Upper lobe of right lung (tissue), 1 donor: ENCODE measurements at places on chromosomes 4 and X. TPM values are rescaled to one million over a fixed set of nuclear protein-coding genes. Genes with fewer than 3 reads are reported as not detected.
A peak's percentile ranks its signal among the peaks of the same experiment; 100 is the strongest.

GRCh38 chr4:161629694-161630441, 533.9 kb downstream of the FSTL5 start:
- no peaks in the 10 kb centered on the region for H3K27me3 ChIP-seq
- H3K27ac ChIP-seq: no peak overlapping the region
- H3K36me3 ChIP-seq: no peaks in the 10 kb centered on the region
- no peaks in the 10 kb centered on the region for H3K4me1 ChIP-seq
- no peak for DNase-seq
- no peak overlapping the region for H3K4me3 ChIP-seq

GRCh38 chr4:187207931-187208330, 484.3 kb upstream of the FAT1 start:
- H3K27ac ChIP-seq: no peak overlapping the region
- no peak for DNase-seq

- H3K4me1 ChIP-seq: peaks cover 3% of the 10 kb centered on the region
- H3K36me3 ChIP-seq: no peaks in the 10 kb centered on the region
- H3K4me3 ChIP-seq: no peak overlapping the region
- no peak for DNase-seq
These were observed 290.3 kb upstream of the LDB2 start for GRCh38 chr4:17188547-17189400.

The CENPVL1 gene
- total RNA-seq: not detected

GRCh38 chr4:1445716-1446445, 39.6 kb upstream of the NKX1-1 start:
- no peaks in the 10 kb centered on the region for H3K4me1 ChIP-seq
- no peak overlapping the region for H3K27ac ChIP-seq
- peaks cover 21% of the 10 kb centered on the region for H3K27me3 ChIP-seq
- no peaks in the 10 kb centered on the region for H3K36me3 ChIP-seq

DNA sequence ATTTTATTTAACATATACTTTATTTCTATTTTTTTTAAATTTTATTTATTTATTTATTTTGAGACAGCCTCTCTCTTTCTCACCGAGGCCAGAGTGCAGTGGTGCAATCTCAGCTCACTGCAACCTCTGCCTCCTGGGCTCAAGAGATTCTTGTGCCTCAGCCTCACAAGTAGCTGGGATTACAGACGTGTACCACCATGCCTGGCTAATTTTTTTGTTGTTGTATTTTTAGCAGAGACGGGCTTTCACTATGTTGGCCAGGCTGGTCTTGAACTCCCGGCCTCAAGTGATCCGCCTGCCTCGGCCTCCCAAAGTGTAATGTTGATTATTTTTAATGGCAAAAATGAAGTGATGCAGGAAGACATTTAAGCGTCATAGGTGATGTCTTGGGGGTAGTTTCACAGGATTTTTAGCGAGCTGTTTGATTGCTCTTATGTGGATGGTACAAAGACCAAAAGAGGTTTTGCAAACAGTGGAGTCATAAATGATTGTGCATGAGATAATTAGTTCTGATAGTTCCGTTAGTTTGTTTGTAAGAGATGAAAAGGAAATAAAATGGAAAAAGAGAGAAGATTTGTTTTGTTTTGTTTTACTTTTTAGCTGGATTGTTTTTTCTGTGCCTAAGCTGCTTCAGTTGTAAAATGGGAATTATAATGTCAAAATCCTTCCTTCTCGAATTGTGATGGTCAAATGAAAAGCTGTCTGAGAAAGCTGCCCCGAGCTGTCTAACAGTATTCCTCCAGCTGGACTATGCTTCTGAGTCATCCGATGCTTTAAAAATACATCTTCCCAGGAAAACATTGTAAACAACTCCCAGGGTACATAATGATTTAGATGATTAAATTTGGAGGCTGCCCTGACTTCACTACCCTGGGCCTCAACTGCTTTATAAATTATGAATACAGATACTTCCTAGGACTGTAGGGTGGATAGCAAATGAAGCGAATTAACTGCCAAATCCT, 14.7 kb downstream of the RHOH start:
- H3K4me3 ChIP-seq: no peak overlapping the region
- no peaks in the 10 kb centered on the region for H3K36me3 ChIP-seq
- no peaks in the 10 kb centered on the region for H3K4me1 ChIP-seq
- DNase-seq: no peak
- no peaks in the 10 kb centered on the region for H3K27me3 ChIP-seq
- H3K27ac ChIP-seq: no peak overlapping the region

GRCh38 chr4:155906554-155907247, 3.2 kb downstream of the TDO2 start:
- H3K27me3 ChIP-seq: no peaks in the 10 kb centered on the region
- no peak overlapping the region for H3K4me3 ChIP-seq
- no peak for DNase-seq
- H3K27ac ChIP-seq: no peak overlapping the region
- no peaks in the 10 kb centered on the region for H3K4me1 ChIP-seq

GRCh38 chr4:40335525-40335894, 377 bp downstream of the CHRNA9 start:
- H3K27me3 ChIP-seq: no peaks in the 10 kb centered on the region
- no peak overlapping the region for H3K4me3 ChIP-seq
- DNase-seq: no peak
- H3K27ac ChIP-seq: no peak overlapping the region

The IL2RG gene
- total RNA-seq: 20.8 TPM

DNA sequence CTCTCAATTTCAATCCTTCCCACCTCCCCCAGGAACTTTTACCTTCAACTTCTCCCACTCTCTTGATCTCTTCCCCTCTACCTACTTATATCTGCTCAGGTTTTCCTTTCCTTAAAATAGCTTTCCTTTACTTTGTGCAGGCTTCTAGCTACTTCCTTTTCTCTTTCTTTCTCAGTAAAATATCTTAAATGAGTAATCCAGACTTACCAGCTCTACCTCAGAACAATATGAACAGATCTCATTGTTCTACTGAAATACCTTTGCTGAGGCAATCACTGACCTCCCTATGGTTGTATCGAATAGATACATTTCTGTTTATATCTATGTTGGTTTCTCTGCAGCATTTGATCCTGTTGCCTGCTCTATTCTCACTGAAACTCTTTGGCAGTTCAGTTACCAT, 86.7 kb upstream of the WDR44 start:
- no peaks in the 10 kb centered on the region for H3K27me3 ChIP-seq
- no peaks in the 10 kb centered on the region for H3K36me3 ChIP-seq
- H3K4me1 ChIP-seq: no peaks in the 10 kb centered on the region
- H3K4me3 ChIP-seq: no peak overlapping the region
- no peak overlapping the region for H3K27ac ChIP-seq
- no peak for DNase-seq

- H3K27me3 ChIP-seq: no peaks in the 10 kb centered on the region
- no peaks in the 10 kb centered on the region for H3K4me1 ChIP-seq
- H3K36me3 ChIP-seq: no peaks in the 10 kb centered on the region
- no peak overlapping the region for H3K4me3 ChIP-seq
- H3K27ac ChIP-seq: no peak overlapping the region
These were observed 19.6 kb downstream of the VMA21 start for GRCh38 chrX:151416579-151416978.

DNA sequence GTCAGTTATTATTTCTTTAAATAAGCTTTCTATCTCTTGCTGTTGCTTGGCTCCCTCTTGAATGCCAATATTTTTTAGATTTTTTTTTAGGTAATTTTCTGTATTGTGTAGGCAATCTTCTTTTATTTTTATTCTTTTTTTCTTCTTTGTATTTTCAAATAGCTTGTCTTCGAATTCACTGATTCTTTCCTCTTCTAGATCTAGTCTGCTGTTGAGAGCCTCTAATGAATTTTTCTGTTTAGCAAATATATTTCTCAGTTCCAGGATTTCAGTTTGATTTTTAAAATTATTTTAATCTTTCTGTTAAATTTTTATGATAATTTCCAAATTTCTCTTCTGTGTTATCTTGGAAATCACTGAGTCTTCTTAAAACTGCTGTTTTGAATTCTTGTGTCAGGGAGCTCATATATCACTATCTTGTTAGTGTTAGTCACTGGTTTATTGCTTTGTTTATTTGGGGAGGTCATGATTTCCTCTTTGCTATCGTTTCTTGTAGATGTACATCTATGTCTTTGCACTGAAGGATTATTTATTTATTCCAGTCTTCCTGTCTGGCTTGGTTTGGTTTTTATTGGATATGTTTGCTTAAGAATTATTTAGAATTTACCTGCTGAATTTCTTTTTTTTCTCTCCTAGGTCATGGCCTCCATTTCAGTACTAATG, 39.9 kb upstream of the GPRIN3 start:
- H3K36me3 ChIP-seq: no peaks in the 10 kb centered on the region
- no peaks in the 10 kb centered on the region for H3K4me1 ChIP-seq
- H3K27me3 ChIP-seq: no peaks in the 10 kb centered on the region
- no peak overlapping the region for H3K4me3 ChIP-seq
- H3K27ac ChIP-seq: no peak overlapping the region

GRCh38 chr4:27592738-27593137, 732.1 kb downstream of the STIM2 start:
- no peak for DNase-seq
- H3K27ac ChIP-seq: no peak overlapping the region
- H3K36me3 ChIP-seq: no peaks in the 10 kb centered on the region
- H3K4me1 ChIP-seq: no peaks in the 10 kb centered on the region
- no peak overlapping the region for H3K4me3 ChIP-seq
- no peaks in the 10 kb centered on the region for H3K27me3 ChIP-seq

The TGIF2LX gene
- total RNA-seq: not detected

The DNASE1L1 gene
- total RNA-seq: 37.1 TPM

DNA sequence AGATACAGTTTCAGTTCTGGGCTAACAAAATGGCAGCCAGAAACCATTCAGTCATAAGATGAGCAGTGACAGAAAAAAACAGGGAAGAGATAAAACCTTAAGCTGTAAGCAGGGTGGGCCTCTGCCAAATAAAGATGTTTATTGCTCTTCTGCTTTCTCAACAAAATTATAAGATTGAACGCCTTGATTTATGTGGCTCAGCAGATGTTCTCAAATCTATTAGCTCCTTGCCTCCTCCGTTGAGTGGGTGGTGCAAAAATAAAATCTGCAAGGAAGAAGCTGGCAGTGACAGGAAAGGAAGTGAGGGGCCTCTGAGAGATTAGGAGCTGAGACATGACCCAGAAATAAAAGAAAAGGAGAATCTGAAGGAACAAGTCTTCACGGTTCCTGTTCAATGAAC, 206.6 kb downstream of the PTTG2 start:
- H3K27me3 ChIP-seq: no peaks in the 10 kb centered on the region
- no peak overlapping the region for H3K27ac ChIP-seq
- H3K4me3 ChIP-seq: no peak overlapping the region
- no peaks in the 10 kb centered on the region for H3K36me3 ChIP-seq
- H3K4me1 ChIP-seq: no peaks in the 10 kb centered on the region
- no peak for DNase-seq

The ZAR1 gene
- total RNA-seq: 0.55 TPM

- no peak overlapping the region for H3K27ac ChIP-seq
- no peak for DNase-seq
- H3K36me3 ChIP-seq: no peaks in the 10 kb centered on the region
- H3K4me1 ChIP-seq: no peaks in the 10 kb centered on the region
These were observed 25.5 kb upstream of the MANBA start for GRCh38 chr4:102786279-102786678.

DNA sequence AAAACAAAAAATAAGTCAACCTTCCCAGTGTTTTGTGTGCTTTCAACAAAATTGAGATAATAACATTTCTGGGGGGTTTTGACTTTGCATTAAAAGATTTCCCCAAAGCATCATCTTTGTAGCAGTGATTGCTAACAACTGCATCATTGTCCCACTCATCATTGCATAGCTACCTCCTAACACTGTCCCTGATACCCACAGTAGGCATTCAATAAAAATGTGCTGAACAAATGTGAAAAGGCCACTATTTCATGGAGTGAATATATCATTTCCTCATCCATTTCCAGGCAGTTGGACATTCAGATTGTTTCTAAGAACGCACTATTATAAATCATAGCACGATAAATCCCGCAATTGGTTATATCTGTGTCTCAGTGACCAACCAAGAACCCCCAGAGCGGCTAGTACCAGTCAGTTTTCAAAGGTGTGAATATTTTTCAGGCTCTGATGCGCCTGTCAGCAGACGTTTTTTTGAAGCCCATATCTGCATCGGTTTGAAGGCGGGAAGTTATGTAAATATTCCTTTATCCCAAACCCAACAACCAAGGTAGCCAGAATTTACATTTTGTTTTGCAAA, 36.0 kb upstream of the CRMP1 start:
- H3K4me3 ChIP-seq: no peak overlapping the region
- H3K4me1 ChIP-seq: no peaks in the 10 kb centered on the region
- H3K36me3 ChIP-seq: no peaks in the 10 kb centered on the region
- no peak for DNase-seq

- H3K36me3 ChIP-seq: peaks cover under 1% of the 10 kb centered on the region
- no peaks in the 10 kb centered on the region for H3K4me1 ChIP-seq
- no peak overlapping the region for H3K27ac ChIP-seq
- H3K27me3 ChIP-seq: no peaks in the 10 kb centered on the region
- no peak overlapping the region for H3K4me3 ChIP-seq
These were observed 16.1 kb downstream of the MED14 start for GRCh38 chrX:40719218-40719617.

DNA sequence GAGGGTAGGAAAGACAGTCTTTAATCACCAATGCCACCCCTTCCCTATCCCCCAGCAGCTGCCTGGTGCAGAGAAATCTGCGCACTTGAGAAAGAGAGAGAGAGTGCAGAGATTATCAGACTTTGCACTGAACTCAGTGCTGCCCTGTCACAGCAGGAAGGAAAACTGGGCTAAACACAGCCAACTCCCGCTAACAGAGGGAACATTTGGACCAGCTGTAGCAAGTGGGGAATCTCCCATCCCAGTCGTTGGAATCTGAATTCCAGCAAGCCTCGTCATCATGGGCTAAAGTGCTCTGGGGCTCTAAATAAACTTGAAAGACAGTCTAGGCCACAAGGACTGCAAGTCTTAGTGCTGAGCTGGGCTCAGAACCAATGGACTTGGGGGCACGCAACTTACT, 168.7 kb downstream of the DLG3 start:
- H3K27me3 ChIP-seq: no peaks in the 10 kb centered on the region
- no peak overlapping the region for H3K27ac ChIP-seq
- DNase-seq: no peak
- H3K4me1 ChIP-seq: no peaks in the 10 kb centered on the region
- no peaks in the 10 kb centered on the region for H3K36me3 ChIP-seq
- H3K4me3 ChIP-seq: no peak overlapping the region

- no peak overlapping the region for H3K27ac ChIP-seq
- H3K36me3 ChIP-seq: no peaks in the 10 kb centered on the region
- no peaks in the 10 kb centered on the region for H3K27me3 ChIP-seq
- H3K4me1 ChIP-seq: no peaks in the 10 kb centered on the region
- peak; percentile 46 for DNase-seq
These were observed 531.9 kb downstream of the PCDH18 start for GRCh38 chr4:137000432-137000831.

GRCh38 chrX:13476384-13476783, 93.0 kb upstream of the EGFL6 start:
- no peaks in the 10 kb centered on the region for H3K4me1 ChIP-seq
- no peak for DNase-seq
- no peak overlapping the region for H3K27ac ChIP-seq
- H3K4me3 ChIP-seq: no peak overlapping the region
- H3K27me3 ChIP-seq: no peaks in the 10 kb centered on the region
- no peaks in the 10 kb centered on the region for H3K36me3 ChIP-seq

- no peaks in the 10 kb centered on the region for H3K36me3 ChIP-seq
- peak; percentile 86 for DNase-seq
- no peaks in the 10 kb centered on the region for H3K27me3 ChIP-seq
- H3K4me3 ChIP-seq: no peak overlapping the region
These were observed 141.0 kb downstream of the MAB21L2 start for GRCh38 chr4:150722908-150723362.

GRCh38 chr4:168109527-168109926, 17.2 kb downstream of the ANXA10 start:
- H3K27ac ChIP-seq: no peak overlapping the region
- no peaks in the 10 kb centered on the region for H3K36me3 ChIP-seq
- H3K27me3 ChIP-seq: no peaks in the 10 kb centered on the region
- no peak overlapping the region for H3K4me3 ChIP-seq
- DNase-seq: no peak

GRCh38 chrX:74246524-74246923, 57.5 kb upstream of the ZCCHC13 start:
- no peak for DNase-seq
- H3K27ac ChIP-seq: no peak overlapping the region
- peaks cover 4% of the 10 kb centered on the region for H3K36me3 ChIP-seq
- H3K4me3 ChIP-seq: no peak overlapping the region
- peaks cover 25% of the 10 kb centered on the region for H3K4me1 ChIP-seq
